Right renal cortex interstitium (tissue), 3 donors: ENCODE measurements at places on chromosomes 5 and 9. TPM values are rescaled to one million over a fixed set of nuclear protein-coding genes. Genes with fewer than 3 reads are reported as not detected.

Gene SEMA6A
- polyA plus RNA-seq: 59.3 TPM

DNA sequence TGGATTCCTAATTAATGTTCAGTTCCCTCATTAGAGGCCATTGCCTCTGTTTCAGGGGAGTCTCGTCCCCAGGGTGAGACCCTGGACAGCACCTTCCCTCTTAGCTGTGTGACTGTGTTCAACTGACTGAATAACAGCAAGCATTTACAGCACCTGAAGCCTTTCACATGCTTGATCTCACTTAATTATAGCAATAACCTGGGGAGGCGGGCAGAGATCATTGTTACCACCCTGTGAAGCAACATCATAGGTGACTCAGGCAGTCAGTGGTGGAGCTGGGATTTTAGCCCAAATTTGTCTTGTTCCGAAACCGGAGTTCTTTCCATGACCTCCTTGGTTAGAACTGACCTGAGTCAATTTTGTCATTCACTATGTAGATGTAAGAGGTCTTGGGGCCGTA, 105.2 kb upstream of the RAD23B start:
- DNase-seq: no peak

Gene GDNF
- polyA plus RNA-seq: 20.4 TPM

GRCh38 chr9:112203536-112203935, 28.4 kb upstream of the SUSD1 start:
- DNase-seq: no peak

DNA sequence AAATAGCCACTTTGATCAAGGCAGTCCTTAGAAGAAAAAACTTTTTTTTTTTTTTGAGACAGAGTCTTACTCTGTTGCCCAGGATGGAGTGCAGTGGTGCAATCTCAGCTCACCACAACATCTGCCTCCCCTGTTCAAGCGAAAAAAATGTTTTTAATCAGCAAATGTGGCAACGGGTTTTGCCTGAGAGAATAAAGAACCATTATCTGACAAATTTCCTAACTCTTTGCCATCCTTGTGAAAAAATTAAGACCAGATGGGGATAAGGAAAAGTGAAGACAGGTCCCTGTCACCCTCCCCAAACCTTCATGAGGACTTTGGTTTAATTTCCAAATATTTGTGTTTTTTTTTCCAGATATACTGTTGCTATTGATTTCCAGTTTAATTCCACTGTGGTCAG, 107.3 kb upstream of the SPOCK1 start:
- DNase-seq: no peak

DNA sequence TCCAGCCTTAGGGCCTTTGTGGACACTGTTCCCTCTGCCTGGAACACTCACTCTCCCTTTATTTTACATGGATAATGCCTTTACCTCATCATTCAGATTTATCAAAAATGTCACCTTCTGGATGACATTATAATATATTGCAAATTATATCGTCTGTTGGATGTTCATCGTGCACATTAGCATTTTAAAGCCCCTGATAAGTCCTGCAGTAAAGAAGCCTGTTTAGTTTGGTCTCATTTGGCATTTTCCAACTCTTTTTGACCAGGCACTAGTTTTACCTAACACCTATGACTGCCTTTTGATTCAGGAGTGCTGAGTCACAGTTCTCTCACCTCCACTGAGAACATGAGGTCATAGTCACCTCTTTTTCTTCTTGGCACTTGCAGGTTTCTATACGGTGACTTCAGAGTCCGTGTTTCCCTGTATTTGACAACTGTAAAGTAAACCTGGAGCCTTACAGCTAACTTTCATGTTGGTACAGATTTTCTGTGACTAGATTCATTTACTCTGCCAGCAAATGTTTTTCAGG, 57.7 kb upstream of the STC2 start:
- DNase-seq: no peak

Gene TAF11L13
- not detected for polyA plus RNA-seq

GRCh38 chr9:115593587-115594091, 475.7 kb upstream of the TNC start:
- DNase-seq: peak; percentile 33

DNA sequence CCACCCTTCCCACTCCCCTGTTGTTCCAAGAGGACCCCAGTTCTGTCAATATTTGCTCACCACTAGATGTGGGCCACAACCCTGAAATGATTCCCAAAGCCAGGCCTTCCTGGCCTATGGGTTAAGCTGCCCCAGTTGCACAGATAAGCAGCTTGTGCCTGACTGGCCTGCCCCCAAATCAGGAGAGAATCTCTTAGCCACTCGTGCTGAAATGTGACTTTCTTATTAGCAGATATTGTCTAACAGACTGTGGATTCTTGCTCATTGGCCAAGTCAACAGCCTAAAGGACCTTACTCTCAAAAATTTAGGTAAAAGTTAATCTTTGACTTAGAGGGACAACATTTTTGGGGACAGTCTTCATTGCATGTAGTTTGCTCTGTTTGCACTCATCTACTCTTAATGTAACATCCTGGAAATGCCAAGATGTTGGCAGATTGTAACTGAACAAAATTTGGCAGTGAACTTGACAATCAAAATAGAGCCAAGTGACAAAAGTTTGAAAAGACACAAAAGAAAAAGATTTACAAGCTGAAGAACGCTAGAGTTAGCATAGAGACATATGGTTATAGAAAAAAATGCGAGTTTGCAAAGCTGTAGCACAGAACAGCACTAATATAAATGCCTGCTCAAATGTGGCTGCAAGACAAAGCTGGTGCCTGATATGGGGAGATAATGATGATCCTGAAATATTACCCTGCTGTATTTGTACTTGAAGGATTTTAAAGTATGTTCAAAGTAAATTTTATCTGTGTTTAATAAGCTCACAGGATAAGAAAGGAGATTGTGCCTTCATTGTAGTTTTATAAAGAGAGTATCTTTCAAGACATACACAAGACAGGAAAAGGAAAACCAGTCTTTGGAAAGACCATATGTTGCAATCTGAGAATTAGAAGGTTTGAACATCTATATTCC, 29.0 kb upstream of the FSD1L start:
- no peak for DNase-seq

Gene SHROOM1
- polyA plus RNA-seq: 11.6 TPM

Gene TICAM2
- polyA plus RNA-seq: 1.9 TPM

DNA sequence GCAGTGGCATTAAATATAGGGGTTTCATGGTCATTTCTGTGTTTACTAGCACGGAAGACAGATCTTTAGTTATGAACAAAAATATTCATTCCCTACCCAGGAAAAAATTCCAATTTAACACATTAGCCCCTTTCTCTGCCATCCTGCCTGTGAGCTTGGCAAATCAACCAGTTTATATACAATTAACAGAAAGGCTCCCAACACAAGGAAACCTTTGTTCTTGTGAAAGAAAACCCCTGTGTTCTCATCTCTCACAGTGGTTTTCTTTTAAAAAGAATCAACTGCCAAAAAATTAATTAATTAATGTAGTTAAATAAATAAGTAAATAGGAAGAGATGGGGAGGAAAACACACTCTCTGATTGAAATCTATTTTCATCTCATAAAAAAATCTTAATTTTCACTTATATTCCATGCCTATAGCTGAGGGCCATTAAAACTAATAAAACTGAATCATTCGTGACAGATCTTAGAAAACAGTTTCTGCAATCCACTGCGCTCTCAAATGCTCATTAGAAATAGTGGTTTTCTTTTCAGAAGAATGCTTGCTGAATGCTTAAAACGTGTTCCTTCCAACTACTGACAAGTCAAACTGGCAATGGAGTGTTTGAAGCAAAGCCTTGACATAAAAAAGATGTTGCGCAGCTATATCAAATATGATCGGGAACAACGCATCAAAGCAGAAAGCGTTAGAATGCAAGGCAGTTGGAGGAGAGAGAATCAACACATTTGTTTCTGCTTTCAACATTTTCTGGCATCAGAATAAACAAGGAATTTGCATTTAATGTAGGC, 387.7 kb downstream of the TLR4 start:
- no peak for DNase-seq

DNA sequence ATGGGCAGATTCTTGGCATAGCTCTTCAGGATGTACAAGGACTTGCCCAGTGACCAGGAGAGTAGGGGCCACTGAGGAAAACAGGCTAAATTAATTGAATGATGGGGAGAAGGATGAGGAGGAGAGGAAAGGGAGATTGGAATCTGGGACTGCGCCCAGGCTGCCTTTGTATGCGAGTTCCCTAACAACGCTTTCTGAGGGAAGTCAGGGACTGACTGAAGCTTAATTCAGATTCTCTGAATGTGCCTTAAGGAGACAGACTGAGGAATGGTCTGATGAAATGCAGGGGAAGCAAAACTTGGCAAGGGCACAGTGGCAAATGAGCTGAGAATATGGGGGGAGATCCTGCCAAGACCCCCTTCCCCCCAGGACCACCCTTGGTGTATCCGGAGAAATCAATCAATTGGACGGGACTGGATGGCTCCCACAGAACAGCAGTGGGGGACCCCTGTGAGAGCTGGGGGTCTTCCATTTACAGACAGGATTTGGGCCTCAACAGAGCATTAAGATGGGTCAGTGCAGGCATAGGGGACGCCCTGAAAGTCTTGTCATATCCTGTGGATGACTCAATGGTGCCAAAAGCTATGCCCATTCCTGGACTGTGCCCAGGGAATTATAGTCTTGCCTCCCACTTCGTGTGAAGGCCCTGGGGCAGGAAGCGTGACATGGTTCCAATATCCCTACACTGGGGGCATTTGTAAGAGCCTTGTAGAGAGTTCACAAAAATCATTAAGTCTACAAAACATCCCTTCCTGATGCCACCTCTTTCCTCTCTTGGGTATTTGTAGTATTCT, 215.5 kb upstream of the TNC start:
- DNase-seq: no peak

DNA sequence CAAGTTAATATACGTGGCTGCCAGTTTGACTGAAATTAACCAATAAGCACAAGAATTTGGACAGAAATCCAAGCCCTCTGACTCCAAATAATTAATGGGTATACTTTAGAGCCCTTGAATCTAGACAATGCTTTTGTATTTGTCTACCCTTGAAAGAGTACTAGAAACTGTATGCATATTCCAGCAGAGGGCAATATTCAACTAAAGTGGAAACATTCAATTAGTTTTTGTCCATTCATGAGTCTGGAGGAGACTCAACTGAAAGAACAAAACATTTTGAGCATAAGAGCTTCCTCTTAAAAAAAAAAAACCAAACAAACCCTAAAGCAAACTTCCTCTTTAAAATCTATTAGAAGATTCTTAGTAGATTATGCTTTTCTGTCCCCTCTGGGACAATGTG, 157.8 kb downstream of the ARHGEF28 start:
- DNase-seq: no peak
